ENCODE measurements at places on chromosomes 11 and 22.

GRCh38 chr22:32175115-32175514 lies 16.0 kb upstream of the C22orf42 start:
- no peak for DNase-seq

DNA sequence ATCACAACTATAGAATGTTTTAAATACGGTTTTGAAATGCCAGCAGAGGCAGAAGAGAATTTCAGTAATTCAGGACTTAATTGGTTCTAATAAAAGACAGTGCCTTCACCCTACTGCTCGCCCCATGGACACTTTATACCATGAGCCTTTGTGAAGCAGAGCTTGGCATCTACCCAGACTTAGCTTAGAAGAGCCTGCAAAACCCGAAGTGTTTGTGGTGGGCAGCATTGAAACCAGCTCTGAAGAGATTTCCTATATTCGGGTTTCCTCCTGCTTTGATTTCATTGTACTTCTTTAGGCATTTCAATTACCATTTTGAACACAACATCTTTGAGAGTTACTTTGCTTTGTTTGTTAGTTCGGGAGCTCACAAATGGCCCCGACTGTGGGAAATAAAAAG lies 185.1 kb upstream of the MTNR1B start:
- DNase-seq, result no peak

- no peak for DNase-seq
Measured at GRCh38 chr11:72751116-72752087, 806 bp downstream of the ARAP1 start.

DNA sequence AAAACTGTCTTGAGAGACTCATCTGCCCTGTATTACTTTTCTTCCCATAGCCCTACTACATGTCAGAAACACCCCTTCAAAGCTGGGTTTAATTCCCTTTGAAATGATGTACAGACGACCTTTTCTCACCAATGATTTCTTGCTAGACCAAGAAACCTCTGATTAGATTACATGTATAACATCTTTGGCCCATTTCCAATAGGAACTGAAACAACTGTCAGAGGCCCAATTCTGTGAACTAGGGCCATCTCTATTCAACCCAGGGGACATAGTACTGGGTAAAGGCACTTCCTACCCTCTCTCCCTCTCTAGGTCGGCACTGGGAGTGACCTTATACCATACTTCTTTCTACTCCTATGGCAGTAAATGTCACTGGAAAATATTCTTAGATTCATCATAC lies 19.4 kb downstream of the NPAT start:
- no peak for DNase-seq

- no peak for DNase-seq
Measured at GRCh38 chr11:121467965-121468364, 15.2 kb upstream of the SORL1-AS1 start.

GRCh38 chr11:67177399-67178281 lies 58.6 kb downstream of the KDM2A start:
- DNase-seq, result no peak

DNA sequence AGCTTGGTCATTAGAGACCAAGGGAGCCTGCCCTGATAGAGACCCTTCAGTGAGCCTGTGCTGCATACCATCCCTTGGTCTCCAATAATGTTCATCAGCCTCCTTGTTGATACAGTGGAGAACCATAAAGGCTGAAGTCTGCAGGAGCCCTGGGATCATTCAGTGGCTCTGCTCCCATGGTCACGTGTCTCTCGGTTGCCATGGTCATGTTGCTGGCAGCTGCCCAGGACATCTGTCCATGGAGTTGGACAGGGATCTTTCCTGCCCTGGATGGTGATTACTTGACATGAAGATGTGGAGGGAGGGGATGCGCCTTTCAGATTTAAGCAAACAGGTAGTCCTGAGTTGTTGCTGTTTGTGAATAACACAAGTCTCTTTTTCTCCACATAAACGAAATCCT lies 38.2 kb downstream of the CYB5R2 start:
- no peak for DNase-seq

DNA sequence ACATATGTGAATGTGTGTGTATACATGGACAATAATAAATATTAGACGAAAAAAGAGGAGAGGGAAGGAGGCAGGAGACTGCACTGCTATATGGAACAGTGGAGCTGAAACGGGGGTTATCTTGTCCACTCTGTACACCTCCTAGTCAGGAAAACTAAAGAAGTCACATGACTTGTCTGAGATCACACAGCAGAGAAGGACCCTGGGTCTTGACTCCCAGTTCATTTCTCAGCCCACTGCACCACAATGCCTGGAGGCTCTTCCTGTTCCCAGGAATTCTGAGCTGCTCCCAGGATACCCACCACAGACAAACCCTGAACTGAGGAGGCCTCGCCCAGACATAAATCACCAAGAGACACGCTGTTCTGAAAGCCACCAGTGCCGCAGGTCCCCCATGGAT lies 349.6 kb downstream of the CTTN start:
- DNase-seq, result no peak

GRCh38 chr11:81303038-81303664 lies 1430.5 kb downstream of the FAM181B start:
- DNase-seq, result no peak

GRCh38 chr11:68053117-68053516 lies 14.3 kb downstream of the TCIRG1 start:
- DNase-seq, result no peak

DNA sequence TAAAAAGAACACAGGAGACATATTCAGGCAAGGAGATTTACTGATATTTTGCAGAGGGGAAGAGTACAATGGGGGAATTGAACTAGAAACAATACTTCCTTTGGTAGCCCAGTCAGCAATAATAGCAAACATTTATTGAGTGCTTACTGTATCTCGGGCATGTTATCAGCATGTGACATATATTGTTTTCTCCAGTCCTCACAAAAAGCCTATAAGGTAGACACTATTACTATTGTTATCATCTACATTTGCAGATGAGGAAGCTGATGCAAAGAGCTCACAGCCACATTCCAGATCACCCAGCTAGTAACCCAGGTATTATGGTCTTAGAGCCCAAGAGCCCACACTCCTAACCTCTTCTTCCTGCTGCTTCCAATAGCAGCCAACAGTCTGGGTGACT lies 27.9 kb downstream of the NAV2 start:
- DNase-seq, result no peak

DNA sequence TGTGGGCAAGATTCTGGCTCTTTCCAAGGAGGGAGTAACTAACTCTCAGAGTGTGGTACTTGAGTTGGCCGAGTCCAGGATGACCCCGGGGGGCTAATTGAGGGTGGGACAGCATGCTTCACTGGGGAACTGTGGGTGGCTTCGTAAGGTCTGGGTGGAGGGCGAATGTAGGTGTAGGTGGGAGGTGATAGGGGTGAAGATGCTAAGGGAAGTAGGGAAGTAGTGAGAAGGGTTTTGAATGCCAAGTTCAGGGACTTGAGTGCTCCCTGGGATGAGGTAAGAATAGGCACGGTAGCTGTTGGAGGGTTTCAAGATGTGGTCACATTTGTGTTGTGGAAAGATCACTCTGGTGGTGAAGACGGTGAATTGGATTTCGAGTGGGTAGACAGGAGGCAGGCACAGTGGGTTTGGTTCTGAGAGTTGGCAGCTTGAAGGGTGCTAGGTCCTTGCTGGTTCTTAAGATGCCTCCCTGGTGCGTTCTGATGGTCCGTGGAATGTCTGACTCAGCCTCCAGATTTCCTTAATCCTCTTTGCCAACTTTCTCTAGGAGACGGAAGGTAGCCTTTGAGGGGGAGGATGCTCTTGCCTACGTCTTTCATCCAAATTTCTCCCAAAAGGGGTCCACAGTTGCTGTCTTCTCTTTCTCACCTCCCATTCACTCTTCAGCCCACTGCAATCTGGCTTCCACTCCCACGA lies 2.5 kb upstream of the DNAL4 start:
- DNase-seq, result no peak

- no peak for DNase-seq
Measured at GRCh38 chr11:33062137-33062536, 22.8 kb downstream of the TCP11L1 start.

- no peak for DNase-seq
Measured at GRCh38 chr11:20555783-20556182, 43.6 kb upstream of the SLC6A5 start.

Measured in T1000 (cell line).